ENCODE measurements at places on chromosomes 2 and 18. TPM values are rescaled to one million over a fixed set of nuclear protein-coding genes. Genes with fewer than 3 reads are reported as not detected.
A peak's percentile ranks its signal among the peaks of the same experiment; 100 is the strongest.

- H3K36me3 ChIP-seq = no peaks in the 10 kb centered on the region
- no peaks in the 10 kb centered on the region for H3K4me1 ChIP-seq
- DNase-seq = no peak
- H3K27ac ChIP-seq = no peak overlapping the region
- no peaks in the 10 kb centered on the region for H3K27me3 ChIP-seq
Observed at GRCh38 chr2:149205143-149205542, 125.2 kb upstream of the LYPD6 start.

DNA sequence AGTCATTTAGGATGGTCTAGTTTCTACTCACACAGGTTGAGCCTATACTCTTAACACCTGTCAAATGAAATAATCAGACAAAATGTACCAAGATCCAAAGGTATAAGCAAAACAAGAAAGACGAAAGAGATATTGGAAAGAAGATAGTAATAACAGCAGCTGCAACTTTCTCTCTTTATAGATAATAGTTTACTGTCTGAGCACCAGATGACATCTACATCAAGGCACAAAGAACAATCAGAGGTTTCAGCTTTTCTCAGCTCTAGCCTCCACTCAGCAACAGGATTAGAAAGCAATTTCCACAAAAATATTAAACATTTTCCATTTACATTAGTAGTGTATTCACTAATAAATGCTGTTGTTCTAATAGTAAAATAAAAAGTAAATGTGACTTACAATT, 66.3 kb downstream of the RTTN start:
- no peak overlapping the region for H3K27ac ChIP-seq
- no peaks in the 10 kb centered on the region for H3K27me3 ChIP-seq
- H3K36me3 ChIP-seq = no peaks in the 10 kb centered on the region
- no peak for DNase-seq
- no peak overlapping the region for H3K4me3 ChIP-seq

DNA sequence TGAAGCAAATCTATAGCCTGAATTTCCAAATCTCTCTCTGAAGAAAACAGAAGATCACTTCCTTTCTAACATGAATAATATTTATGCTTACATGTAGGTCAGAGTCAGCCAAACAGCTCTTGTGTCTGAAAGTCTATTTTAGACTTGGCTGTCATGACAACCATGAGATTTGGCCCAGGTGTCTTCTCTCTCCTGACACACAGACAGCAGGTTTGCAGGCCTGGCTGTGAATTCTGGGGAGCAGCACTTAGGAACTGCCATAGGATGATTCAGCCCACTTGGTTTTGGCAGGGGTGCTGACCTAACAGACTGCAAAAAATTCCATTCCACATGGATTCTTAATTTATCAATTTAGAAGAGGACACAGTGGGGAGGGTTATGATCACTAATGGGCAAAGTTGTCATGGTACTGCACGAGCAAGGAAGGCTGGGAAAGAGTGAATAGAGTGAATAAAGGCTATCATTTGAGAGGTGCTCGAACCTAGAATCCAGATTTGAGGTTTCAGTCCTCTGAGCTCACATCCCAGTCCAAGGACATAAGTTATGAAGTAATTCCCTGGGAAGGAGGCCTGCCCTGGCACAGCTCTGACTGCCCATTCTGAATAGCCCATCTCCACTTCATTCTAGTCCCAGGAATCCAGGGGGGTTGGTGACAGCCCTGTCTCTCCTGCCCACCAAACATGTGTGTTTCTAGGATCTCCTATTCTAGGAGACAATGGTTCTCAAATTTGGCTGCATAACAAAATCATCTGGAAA, 453.9 kb upstream of the TRIB2 start:
- no peak overlapping the region for H3K4me3 ChIP-seq
- H3K36me3 ChIP-seq = no peaks in the 10 kb centered on the region
- no peaks in the 10 kb centered on the region for H3K4me1 ChIP-seq
- H3K27ac ChIP-seq = no peak overlapping the region
- no peak for DNase-seq
- H3K27me3 ChIP-seq = no peaks in the 10 kb centered on the region

DNA sequence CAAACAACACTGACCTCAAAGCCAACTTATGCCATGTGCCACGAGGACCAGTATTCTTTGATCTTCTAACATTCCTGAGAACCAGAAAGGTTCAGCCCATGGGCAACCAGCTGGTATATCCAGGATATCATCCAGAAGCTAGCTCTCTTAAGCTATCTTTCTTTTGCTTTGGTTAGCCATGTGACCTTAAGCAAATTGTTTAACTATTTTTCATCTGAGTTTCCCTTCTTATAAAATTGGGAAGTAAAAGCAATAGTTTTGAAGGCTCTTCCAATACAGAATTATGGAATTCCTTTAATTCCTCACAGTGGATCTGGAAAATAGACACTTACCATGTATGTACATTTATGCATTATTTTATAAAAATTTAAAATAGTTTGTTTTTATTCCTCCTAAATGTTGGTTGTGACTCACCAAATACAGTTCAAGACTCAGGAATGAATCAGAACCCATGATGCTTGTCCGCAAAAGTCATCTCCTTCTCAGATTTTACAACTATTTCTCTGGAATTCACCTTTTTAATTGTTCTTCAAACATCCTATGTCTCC, 435.7 kb downstream of the ZEB2 start:
- no peak overlapping the region for H3K4me3 ChIP-seq
- H3K36me3 ChIP-seq = no peaks in the 10 kb centered on the region
- no peaks in the 10 kb centered on the region for H3K27me3 ChIP-seq
- H3K27ac ChIP-seq = no peak overlapping the region

CHRNG gene
- not detected for total RNA-seq

- no peaks in the 10 kb centered on the region for H3K27me3 ChIP-seq
- H3K4me1 ChIP-seq = peaks cover 98% of the 10 kb centered on the region
- H3K36me3 ChIP-seq = no peaks in the 10 kb centered on the region
- peak; percentile 63 for DNase-seq
- H3K4me3 ChIP-seq = peak overlapping the region; percentile 2
Observed at GRCh38 chr2:46335391-46336282, 38.4 kb downstream of the EPAS1 start.

EMILIN1 gene
- 40.9 TPM for total RNA-seq

- H3K27ac ChIP-seq = no peak overlapping the region
- DNase-seq = peak; percentile 95
- H3K4me3 ChIP-seq = peak overlapping the region; percentile 53
- no peaks in the 10 kb centered on the region for H3K36me3 ChIP-seq
- peaks cover 9% of the 10 kb centered on the region for H3K4me1 ChIP-seq
Observed at GRCh38 chr2:38959938-38960608, 70.4 kb downstream of the ARHGEF33 start.

DNA sequence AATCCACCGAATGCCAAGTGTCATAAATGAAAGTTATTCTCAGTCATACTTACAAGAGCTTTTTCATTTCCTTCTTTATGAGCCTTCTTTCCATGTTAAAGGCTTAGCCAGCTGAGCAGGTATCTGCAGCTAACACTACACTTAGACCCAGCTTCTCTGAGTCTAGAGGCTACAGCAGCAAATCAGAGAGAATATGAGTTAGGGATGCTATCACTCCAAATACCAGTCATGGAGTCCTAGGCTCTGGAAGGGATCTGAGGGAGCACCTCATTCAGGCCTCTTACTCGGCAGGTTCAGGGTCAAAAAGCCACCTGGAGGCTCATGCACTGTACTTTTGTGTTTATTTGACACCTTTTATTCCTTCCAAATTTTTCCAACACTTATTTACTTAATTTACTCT, 2.9 kb downstream of the C2orf80 start:
- no peak overlapping the region for H3K27ac ChIP-seq
- no peaks in the 10 kb centered on the region for H3K36me3 ChIP-seq
- peaks cover 7% of the 10 kb centered on the region for H3K4me1 ChIP-seq
- DNase-seq = no peak

- no peaks in the 10 kb centered on the region for H3K36me3 ChIP-seq
- H3K4me1 ChIP-seq = no peaks in the 10 kb centered on the region
- H3K27me3 ChIP-seq = no peaks in the 10 kb centered on the region
- no peak overlapping the region for H3K4me3 ChIP-seq
Observed at GRCh38 chr18:70450426-70451253, 161.8 kb downstream of the SOCS6 start.

- H3K27ac ChIP-seq = no peak overlapping the region
- H3K36me3 ChIP-seq = no peaks in the 10 kb centered on the region
- no peak for DNase-seq
- no peaks in the 10 kb centered on the region for H3K4me1 ChIP-seq
Observed at GRCh38 chr18:35479911-35480586, 17.7 kb downstream of the INO80C start.

CWC22 gene
- 26.2 TPM for total RNA-seq

DNA sequence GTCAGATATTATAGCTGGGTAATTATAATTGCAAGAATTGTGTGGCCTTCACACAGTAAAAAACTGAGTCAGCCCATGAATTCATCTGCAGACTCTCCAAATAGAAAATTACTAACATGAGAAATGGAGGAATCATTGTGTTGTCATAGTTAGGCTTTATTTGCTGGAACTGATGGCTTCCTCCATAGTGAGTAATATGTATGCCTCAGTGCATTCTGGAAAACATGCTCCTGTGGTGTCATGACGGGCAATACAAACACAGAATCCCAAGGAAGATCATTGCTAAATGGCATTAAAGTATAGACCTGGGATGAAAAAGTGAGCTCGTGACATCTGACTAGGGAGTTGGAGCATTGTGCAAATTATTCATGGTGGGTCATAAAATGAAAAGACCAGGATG, 23.6 kb upstream of the NMS start:
- no peaks in the 10 kb centered on the region for H3K4me1 ChIP-seq
- no peaks in the 10 kb centered on the region for H3K36me3 ChIP-seq
- DNase-seq = no peak
- no peak overlapping the region for H3K27ac ChIP-seq
- H3K27me3 ChIP-seq = no peaks in the 10 kb centered on the region

- peaks cover 43% of the 10 kb centered on the region for H3K4me1 ChIP-seq
- no peaks in the 10 kb centered on the region for H3K36me3 ChIP-seq
- peak overlapping the region; percentile 34 for H3K4me3 ChIP-seq
- H3K27ac ChIP-seq = peak overlapping the region; percentile 56
Observed at GRCh38 chr18:13611142-13611600, 115.2 kb downstream of the FAM210A start.

DNA sequence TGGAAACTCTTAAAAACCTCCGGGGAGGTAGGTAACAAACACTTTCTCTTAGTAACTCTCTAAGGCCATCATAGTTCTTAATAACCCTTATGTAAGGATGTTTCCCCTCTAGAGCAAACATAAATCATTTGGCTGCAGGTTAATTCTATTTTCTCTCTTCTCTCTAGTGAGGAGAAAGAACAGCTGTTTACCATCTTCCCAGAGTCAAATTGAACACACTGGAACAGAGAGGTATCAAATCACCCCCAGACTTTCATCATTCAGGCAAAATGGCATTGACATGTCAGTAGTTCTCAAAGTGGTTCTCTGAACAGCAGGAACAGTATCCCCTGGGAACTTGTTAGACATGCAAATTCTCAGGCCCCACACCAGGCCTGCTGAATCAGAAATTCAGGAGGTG, 240.7 kb downstream of the MEIS1 start:
- H3K4me3 ChIP-seq = no peak overlapping the region
- H3K4me1 ChIP-seq = no peaks in the 10 kb centered on the region
- H3K36me3 ChIP-seq = no peaks in the 10 kb centered on the region
- no peak for DNase-seq

- no peak overlapping the region for H3K4me3 ChIP-seq
- no peaks in the 10 kb centered on the region for H3K27me3 ChIP-seq
- no peak overlapping the region for H3K27ac ChIP-seq
- H3K4me1 ChIP-seq = no peaks in the 10 kb centered on the region
- no peak for DNase-seq
Observed at GRCh38 chr2:23625726-23626125, 240.7 kb downstream of the KLHL29 start.

- H3K36me3 ChIP-seq = no peaks in the 10 kb centered on the region
- peak; percentile 70 for DNase-seq
- no peak overlapping the region for H3K4me3 ChIP-seq
Observed at GRCh38 chr18:78781601-78781960, 198.0 kb upstream of the SALL3 start.

Data from upper lobe of left lung (tissue), 6 donors.